WERI-Rb-1 (cell line): ENCODE measurements at places on chromosomes 2 and 18.
A peak's percentile ranks its signal among the peaks of the same experiment; 100 is the strongest.

DNA sequence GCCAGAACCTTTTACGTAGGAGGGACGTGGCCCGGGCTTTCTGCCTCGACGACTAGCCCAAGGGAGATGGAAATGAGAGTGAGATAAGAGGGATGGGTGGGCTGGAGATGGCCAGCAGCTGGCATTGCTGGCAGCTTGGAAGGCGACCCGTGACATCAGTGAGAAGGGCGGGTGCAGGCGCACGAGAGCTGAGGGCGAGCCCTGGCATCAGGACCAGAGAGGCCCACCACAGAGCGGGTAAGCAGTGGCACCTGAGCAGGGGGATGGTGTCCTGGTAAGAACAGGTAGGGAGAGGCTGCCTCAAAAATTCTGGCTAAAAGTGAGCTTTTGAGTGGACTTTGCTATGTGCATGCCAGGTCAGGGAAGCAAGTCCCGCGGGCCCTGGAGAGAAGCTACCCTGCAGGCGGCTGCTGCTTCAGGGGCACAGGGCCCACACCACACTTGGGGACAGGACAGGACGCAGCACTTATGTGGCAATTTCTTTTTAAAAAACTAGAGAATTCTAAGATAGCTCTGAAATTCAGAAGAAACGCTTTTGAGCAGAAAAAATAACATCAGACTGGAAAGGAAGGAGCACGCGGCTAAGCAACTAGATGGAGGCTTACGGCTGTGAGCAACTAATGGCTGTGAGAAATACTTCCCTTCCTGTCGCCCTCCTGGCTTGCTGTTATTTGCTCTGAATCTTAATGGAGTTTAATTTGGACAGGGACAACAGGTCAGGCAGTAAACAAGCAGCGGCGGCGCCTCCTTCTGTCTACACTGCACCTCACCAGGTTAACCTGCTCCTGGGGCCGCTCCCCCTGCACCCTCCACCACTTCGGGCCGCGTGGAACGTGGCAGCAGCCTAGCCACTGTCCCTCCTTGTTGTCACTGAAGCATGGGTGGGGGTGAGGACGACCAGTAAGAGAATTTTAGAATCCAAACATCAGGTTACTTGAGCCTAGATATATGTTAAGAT, 20.5 kb downstream of the THAP4 start:
- no peak for DNase-seq

- DNase-seq: no peak
Measured at GRCh38 chr2:124091721-124092120, 66.6 kb downstream of the CNTNAP5 start.

DNA sequence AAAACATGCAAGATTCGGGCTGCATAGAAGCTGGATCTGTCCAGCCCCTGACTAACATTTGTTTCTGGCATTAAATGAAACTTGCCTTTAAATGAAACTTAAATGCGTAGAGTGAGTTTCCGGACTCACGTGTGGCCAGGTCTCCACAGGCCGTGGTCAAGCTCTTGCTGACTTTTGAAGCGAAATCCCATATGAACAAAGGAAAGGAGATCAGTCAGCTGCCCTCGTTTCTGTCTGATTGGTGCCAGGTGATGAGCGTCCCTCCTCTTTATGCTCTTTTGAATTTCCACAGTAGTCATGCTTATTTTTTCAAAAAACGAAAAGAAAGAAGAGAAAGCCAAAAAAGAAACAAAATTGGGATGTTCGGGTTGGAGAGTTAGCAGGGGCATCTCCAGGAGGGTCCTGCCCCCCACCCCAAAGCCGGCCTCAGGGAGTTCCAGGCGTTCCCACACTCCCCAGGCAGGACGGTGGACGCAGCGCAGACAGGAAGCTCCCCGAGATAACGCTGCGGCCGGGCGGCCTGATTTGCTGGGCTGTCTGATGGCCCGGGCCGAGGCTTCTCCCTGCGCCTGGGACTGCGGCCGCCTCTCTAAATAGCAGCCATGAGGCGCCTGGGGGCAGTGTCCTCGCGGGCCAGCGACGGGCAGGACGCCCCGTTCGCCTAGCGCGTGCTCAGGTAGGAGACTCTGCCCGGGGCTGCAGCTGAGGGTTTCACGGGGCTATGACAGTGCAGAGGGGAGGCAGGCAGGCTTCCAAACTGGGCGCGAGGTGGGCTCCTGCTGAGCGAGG, at the start of gene COLEC11:
TSS of gene COLEC11 (plus strand) at position 620 of the 789 bp plus-strand sequence. CDS start 9,229 bp downstream, outside the sequence.
- no peak for DNase-seq

- no peak for DNase-seq
Measured at GRCh38 chr2:236472720-236473495, 96.7 kb upstream of the ACKR3 start.

GRCh38 chr2:16155766-16156165, 215.4 kb downstream of the MYCN start:
- no peak for DNase-seq

DNA sequence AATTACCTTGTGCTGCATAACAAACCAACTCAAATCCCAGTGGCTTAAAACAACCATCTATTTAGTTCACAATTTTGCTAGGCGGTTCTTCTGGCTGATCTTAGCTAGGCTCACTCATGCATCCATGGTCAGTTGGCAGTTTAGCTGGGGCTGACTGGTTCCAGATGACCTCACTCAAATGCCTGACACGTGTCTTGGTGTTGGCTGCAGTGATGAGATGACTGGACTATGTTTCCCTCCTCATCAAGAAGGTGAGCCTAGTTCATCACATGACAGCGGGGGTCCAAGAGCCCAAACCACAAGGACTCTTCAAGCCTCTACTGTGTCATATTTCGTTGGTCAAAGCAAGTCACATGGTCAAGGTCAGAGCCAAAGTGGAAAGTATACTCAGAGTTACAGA, 42.7 kb upstream of the ACTR3 start:
- no peak for DNase-seq

- DNase-seq: peak; percentile 71
Measured at GRCh38 chr2:42906557-42907411, 114.4 kb upstream of the HAAO start.

DNA sequence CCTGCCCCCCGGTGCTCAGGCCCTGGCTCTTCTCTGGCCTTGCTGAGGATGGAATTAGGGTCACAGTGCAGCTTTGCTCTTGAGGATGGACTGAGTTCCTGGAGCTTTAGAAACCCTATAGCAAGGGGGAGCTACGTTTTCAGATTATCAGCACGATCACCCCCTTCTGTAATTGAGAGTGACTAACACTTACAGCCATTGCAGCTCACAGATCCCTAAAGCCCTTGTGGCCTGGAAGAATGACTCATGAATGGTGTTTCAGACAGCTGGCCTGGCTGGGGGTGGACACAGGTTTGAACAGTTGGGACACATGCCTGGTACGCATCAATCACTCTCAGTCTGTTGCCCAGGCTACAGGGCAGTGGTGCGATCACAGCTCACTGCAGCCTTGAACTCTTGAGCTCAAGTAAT, 79.7 kb upstream of the IGFBP5 start:
- DNase-seq: peak; percentile 88

DNA sequence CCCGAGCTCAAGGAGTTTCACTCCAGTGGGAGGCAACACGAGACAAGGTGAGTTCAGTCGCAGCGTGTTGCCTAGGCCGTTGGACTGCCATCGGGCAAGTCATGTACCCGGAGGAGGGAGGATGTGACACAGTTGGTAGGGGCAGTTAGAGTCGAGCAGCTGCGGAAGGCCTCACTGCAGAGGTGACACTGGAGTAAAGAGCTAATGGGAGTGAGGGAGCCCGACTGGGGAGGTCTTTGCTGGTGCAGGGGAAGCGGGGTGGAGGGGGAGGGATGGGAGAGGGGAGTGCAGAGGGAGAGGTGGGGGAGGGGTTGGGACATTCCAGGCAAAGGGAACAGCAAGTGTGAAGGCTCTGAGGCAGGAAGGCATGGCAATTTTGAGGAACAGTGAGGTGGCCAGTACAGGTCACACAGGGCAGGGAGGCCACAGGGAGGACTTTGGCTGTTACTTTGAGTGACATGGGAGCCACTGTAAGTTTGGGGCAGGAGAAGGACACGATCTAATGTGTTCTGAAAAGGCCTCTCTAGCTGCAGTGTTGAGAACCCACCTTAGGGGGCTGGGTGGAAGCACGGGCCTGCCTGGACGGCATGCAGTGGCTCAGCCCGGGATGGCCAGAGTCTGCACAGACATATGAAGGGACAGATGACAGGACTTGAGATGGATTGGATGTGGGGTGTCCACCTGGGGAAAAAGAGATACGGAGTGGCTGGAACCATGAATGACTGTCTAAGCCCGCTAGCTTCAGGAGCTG, 61.1 kb downstream of the KCNF1 start:
- DNase-seq: no peak

DNA sequence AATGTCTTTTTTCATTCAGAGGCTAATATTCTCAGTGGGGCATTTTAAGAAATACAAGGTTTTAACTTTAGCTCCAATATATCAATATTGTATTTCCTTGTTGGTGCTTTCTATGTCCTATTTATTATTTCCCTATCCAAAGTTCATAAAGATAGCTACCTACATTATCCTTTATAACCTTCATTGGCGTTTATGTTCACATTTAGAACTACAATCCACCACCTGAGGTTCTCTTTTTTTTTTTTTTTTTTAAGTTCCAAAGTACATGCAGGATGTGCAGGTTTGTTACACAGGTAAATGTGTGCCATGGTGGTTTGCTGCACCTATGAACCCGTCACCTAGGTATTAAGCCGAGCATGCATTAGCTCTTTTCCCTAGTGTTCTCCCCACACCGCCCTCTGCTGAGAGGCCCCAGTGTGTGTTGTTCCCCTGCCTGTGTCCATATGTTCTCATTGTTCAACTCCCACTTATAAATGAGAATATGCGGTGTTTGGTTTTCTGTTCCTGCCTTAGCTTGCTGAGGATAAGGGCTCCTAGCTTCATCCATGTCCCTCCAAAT, 694.6 kb downstream of the SUCLG1 start:
- DNase-seq: no peak

GRCh38 chr2:219552382-219553167, 8.7 kb downstream of the TMEM198 start:
- DNase-seq: peak; percentile 93

GRCh38 chr2:134410006-134410405, 156.1 kb downstream of the MGAT5 start:
- DNase-seq: no peak

DNA sequence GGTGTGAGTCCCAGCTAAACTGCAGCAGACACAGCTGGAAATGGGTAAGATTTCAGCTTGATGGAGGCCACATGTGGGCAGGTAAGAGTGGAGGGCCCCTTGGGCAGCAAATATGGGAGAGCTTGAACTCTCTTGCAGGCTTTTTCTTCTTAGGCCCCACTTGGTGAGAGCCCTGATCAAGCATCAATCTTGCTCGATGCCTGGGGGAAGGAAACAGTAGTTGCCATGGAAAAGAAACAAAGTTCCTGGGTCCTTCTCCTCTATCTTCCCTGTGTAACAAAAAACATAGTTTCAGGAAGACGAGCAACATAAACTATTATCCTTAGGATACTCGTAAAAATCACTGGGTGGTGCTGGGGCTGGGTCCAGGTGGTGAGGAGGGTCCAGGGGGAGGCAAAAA, 42.9 kb downstream of the KIAA1328 start:
- no peak for DNase-seq

DNA sequence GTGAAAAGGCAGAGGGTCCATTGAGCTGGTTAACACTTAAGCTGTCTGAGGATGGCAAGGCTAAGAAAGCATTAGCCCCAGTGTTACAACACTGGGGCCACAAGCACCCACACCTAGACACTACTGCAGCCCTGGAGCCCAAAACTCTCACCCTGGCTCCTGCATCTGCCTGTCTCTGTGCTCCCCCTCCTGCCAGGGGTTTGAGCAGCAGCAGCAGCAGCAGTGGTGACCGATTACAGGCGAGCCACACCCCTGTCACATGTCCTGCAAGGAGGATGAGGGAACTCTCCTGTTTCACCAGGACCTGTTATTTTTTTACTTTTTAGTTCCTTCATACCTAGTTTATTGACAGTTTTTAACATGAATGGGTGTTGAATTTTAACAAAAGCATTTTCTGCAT, 326.7 kb upstream of the MAP2 start:
- no peak for DNase-seq

- DNase-seq: no peak
Measured at GRCh38 chr18:29188760-29189159, 1011.8 kb upstream of the CDH2 start.

GRCh38 chr2:37752766-37753165, 81.3 kb upstream of the CDC42EP3 start:
- no peak for DNase-seq

DNA sequence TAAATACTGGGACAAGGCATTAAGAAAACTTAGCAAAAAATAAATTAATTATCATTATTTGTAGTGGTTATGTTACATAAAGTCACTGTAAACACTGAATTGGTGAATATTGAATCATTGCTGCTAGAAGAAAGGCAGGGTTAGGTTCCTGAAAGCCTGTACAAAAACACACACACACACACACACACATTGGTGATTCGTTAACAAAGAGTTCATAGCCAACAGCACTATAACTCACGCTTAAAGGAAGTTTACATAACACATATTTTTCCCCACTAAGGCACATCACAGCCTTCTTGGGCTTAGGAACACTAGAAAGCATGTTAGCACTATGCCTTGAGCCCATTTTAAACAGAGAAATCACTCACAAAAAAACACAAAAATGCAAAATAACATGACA, 690.0 kb upstream of the PIK3C3 start:
- no peak for DNase-seq

GRCh38 chr2:48414980-48415835, 114.7 kb upstream of the STON1 start:
- DNase-seq: no peak

DNA sequence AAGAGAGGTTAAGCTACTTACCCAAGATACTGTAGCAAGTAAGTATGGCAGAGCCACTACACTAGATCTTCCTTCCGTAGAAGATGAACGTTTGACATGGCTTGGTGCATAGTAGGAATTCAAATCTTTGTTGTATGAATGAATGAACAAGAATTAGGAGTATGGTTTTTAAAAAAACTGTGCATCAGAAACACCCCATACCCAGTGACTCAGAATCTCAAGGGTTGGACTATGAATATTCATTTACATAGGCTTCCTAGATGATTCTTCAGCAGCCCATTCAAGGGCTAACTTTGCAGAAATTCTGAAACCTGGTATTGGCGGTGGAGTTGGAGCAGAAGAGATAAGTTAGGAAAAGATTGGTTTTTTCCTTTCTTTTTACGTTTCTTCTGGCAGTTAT, 5.4 kb downstream of the ACTR3 start:
- DNase-seq: no peak

DNA sequence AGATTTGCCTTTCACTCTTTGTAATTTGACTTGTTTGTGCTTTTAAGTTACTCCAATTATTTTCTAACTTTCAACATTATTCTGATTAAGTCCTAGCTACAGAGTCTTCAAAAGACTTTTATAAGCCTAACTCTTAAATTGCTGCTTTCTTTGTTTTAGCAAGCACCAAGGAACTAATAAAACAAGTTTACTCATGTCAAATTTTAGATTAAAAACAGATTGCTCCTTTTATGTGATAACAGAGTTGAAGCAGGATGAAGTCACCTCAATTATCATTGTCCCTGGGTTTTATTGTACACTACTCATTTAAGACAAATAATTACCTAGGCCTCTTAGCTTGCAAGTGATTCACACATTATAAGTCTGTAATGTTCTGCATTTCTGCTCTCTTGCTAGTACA, 678.4 kb downstream of the ERBB4 start:
- DNase-seq: no peak

DNA sequence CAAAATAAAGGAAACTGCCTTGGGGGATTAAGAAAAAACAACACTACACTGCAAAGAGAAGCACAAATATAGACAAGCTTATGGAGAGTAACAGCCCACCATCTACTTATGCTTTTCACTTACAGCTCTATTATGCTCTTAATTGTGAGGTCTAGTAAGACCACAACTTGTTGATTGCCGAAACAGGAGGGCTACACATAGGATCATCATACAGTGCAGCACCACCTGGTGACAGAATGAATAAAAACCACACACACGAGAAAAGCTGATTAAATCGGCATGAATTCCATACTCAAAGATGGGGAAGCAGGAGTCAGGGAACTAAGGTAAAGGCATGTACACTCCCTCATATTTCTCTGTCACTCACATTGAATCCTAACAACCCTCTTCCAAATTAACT, 259.2 kb downstream of the IKZF2 start:
- peak; percentile 51 for DNase-seq
